ENCODE measurements at places on chromosomes 1 and 21. TPM values are rescaled to one million over a fixed set of nuclear protein-coding genes. Genes with fewer than 3 reads are reported as not detected.

IFI6 gene
- 43.6 TPM for polyA plus RNA-seq

GALE gene
- polyA plus RNA-seq, result 69.3 TPM

LPAR3 gene
- 0.14 TPM for polyA plus RNA-seq

C1orf185 gene
- polyA plus RNA-seq, result not detected

ELF3 gene
- 0.19 TPM for polyA plus RNA-seq

HEYL gene
- 63.6 TPM for polyA plus RNA-seq

REN gene
- 0.32 TPM for polyA plus RNA-seq

CSMD2 gene
- polyA plus RNA-seq, result 1.5 TPM

ADGRL2 gene
- 97.6 TPM for polyA plus RNA-seq

KAZN gene
- polyA plus RNA-seq, result 12.7 TPM

TSPAN1 gene
- polyA plus RNA-seq, result 0.71 TPM

TENT5C gene
- 2.3 TPM for polyA plus RNA-seq

DAB1 gene
- polyA plus RNA-seq, result 2.4 TPM

TMEM200B gene
- 6.7 TPM for polyA plus RNA-seq

LGR6 gene
- polyA plus RNA-seq, result 1.1 TPM

CA6 gene
- polyA plus RNA-seq, result not detected

TFF2 gene
- polyA plus RNA-seq, result not detected

All from muscle of arm (tissue), 14 donors.